ENCODE measurements at places on chromosomes 3 and 15.

DNA sequence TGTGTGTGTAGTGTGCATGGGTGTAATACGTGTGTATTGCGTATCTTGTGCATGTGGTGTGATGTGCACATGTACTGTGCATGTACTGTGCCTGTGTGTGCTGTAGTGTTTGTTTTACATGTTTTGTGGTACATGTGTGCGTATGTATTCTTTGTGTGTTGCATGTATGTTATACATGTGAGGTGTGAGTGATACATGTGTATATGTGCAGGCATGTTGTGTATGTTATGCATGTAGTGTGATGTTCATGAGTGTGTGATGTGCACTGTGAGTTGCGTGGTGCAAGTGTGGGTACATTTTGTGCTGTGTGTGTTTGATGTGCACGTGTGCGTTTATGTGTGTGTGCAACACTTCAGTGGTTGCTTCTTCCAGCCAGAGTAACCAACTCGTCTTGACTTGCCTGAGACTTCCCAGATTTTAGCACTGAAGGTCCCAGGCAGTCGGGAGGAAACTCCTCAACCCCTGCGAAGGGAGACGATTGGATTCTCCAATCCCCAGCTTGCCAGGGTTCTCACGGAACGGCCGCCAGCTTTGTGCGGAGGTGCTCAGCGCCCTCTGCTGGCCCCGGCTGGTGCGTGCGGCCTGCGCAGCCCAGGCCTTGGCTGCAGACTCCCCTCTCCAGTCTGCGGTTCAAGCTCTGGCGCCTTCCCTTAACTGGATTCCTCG lies 3.6 kb downstream of the GALNT15 start:
- DNase-seq, result peak; percentile 87

DNA sequence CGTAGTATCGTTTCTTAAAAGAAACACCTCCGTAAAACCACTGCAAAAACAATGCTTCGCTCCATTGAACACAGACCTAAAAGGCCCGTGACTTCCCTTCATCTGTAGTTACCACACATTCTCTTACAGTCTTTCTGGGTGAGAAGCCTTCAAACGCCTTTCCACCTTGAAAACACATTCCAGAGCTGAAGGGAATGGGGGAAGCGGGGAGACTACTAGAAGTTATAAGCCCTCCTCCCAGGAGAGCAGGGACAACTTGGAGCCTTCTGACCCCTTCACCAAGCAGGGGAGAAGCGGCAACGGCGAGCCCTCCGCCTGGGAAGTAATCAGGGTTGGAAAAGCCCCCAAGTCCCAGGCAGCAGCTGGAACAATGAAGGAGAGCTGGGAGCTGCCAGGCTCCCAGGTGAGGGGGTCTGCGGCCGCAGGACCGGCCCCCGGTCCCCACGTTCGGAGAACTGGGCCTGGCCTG lies 461 bp downstream of the SECISBP2L start:
- DNase-seq, result peak; percentile 35

- no peak for DNase-seq
Observed at GRCh38 chr3:141127344-141128125, 76.4 kb downstream of the SPSB4 start.

DNA sequence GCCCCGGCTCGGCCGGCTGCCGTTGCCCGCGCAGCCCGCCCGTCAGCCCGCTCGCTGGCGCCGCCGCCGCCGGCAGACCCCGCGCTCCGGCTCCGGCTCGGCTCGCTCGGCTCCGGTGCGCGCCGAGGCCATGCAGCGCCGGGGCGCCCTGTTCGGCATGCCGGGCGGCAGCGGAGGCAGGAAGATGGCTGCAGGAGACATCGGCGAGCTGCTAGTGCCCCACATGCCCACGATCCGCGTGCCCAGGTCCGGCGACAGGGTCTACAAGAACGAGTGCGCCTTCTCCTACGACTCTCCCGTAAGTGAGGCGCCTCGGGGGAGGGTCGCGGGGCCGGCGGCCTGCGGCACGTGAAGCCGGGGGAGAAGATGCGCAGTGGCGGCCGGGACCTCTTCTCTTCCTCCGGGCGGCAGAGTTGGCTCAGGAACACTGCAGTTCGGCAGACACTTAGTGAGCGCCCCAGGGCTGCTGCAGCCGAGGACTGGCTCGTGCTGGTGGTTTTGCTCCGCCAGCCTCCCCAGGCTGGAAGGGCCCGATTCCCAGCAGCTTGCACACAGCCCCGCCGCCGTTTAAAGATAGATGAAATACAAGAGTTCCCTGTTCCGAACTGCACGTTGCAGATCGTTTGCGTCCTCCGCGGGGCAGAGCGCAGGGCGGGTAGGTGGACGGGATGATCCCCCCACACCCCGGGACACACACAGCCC lies 407 bp downstream of the USP13 start:
- DNase-seq, result peak; percentile 78

DNA sequence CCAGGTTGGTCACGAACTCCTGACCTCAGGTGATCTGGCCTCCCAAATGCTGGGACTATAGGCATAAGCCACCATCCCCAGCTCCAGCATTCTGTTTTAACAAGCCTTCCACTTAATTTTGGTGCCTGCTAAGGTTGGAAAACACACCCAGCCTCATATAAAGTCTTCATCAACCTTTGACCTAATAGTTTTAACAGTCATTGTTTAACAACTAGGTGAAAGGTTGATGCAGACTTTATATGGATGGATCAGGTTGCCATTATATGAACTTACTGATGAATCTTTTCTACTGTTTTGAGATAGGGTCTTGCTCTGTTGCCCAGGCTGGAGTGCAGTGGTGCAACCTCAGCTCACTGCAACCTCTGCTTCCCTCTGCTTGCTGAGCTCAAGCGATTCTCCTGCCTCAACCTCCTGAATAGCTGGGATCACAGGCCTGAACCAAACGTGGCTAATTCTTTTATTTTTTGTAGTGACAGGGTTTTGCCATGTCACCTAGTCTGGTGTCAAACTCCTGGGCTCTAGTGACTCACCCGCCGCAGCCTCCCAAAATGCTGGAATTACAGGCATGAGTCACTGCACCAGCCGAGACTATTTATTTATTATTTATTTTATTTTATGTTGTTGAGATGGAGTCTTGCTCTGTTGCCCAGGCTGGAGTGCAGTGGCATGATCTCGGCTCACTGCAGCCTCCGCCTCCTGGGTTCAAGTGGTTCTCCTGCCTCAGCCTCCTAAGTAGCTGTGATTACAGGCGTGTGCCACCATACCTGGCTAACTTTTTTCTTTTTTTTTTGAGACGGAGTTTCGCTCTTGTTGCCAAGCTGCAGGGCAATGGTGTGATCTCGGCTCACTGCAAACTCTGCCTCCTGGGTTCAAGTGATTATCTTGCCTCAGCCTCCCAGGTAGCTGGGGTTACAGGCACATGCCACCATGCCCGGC lies 3.1 kb upstream of the RPAP1 start:
- peak; percentile 35 for DNase-seq

DNA sequence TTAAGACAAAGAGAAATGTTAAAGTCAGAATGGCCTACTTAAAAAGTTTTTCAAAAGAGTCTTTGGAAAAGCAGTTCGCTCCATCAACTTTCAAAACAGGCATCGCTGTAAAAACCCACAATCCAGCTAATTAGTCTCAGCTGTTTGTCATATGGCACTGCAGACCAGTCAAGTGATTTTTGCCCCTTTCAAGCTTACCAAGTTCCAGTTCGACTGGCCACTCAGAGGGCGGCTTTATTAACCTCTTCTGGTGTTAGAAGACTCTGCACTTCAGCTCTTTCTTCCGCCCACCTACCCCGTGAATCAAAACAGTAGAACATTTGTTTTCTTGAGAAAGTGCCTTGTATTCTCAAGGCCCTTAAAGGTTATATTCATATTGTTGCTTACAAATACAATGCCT lies 19.3 kb downstream of the RAB27A start:
- DNase-seq, result no peak

GRCh38 chr3:16346413-16347081 lies 81.5 kb downstream of the OXNAD1 start:
- DNase-seq, result no peak

DNA sequence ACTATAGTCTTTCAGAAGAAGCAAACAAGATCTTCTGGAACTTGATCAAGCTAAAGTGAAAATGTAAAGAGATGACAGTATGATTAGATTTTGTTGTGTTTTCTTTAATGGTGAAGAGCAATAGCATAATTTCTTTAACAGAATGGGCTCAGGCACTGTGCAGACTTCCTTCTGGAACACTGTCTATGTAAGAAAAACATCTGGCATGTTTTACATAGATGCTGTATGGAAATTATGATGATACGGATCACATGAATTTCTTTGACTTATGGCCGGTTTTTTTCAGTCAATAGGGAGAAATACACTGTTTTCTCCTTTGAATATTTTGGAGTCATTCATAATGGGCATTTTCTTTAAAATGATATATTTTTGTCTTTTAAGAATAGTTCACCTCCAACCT lies 42.6 kb downstream of the PHLDB2 start:
- DNase-seq, result no peak

DNA sequence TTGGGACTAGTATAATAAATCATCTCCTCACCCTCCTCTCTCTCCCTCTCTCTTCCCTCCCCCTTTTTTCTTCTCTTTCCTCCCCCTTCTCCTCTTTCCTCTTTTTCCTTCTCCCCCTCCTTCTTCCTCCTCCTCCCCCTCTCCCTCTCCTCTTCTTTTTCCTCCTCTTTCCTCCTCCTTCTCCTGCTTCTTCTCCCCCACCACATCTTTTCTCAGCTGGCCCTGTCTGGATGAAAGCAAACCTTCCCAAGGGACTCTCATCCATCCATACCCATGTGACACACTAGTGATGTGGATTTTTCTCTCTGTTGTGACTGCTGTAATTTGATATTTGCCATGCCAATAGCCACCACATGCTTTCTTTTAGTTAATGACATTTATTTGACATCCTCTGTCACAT lies 127.2 kb downstream of the EBLN2 start:
- no peak for DNase-seq

DNA sequence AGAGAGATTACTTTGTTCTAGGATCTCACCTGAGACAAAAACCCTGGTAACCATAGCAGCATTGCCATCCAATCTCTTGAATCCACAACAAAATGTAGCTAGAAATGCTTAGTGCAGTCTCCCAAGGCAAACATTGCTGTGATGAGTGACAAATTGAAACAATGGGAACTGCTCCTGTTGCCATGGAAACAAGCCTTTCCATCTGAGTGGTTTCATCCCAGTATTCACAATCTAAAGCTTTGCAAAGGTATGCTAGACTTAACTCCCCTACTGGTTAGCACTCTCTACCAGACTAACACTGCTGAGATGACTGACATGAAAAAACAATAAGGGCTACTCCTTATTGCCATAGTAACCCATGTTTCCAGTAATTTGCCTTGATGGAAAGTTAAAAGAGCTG lies 172.6 kb upstream of the CNTN3 start:
- no peak for DNase-seq

DNA sequence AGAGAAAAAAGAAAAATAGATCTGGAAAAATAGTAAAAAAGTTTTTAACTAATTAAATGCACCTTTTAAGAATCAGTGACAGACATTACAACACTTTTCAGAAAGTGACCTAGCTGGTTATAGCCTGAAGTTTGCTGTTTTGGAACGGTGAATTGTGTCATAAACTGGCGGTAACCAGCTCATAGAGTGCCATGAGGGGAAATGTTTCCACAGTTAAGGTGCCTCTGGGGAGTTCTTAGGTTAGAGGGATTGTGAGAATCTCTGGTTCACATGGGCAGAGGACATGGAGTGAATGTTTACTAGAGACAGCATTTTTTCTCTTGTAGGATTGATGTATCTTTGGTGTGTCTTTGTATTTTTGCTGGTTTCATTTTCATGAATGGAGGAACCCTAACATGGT lies 2.8 kb downstream of the TBC1D23 start:
- no peak for DNase-seq

DNA sequence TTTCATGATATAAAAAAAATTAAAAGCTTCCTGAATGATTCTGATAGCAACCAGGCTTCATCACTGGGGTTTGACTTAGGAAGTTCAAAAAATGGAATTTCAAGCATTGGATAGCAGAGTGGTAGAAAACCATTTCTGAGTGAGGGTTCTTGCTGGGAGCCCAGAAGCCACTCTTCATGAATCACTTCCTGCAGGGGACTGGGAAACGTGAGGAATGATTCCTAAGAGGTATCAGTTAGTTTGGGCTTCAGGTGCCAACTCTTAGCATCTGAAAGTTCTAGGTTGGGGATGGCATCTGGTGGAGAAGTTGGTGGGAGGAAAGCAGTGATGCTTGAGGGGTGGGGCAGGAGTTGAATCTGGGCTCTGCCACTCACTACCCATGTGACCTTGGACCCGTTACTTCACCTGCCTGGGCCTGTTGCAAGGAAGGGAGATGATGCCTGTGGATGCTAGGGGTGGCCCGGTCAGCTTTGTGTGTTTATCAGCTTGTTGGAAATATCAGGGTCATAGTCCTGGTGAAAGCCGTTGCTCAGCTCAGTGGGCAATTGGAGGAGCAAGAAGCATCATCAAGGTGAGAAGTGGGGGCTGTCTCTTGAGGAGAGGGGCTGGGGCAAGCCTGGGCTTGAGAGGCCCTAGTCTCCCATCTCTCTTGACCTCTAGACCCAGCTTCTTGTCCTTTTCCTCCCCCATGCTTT lies 37.0 kb upstream of the TNFAIP8L3 start:
- DNase-seq, result no peak

- DNase-seq, result no peak
Observed at GRCh38 chr15:77983708-77984445, 93.6 kb downstream of the TBC1D2B start.

DNA sequence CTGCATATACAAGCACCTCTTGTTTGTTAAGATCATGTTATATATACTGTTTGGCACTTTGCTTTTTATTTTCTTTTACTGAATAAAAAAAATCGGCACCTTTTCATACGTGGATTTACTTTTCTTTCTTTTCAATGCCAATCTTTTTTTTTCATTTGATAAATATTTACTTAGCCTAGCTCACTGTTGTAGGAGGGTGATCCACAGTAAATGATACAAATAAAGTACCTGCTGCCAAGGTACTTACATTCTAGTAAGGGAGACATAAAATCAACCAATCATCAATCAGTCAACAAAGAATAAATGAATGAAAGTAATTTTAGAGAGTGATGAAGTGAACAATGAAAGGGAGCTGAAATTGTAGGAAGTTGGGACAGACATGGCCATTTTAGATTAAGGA lies 18.3 kb downstream of the GNB5 start:
- no peak for DNase-seq

GRCh38 chr15:67501836-67502461 lies 19.0 kb upstream of the C15orf61 start:
- DNase-seq, result no peak

DNA sequence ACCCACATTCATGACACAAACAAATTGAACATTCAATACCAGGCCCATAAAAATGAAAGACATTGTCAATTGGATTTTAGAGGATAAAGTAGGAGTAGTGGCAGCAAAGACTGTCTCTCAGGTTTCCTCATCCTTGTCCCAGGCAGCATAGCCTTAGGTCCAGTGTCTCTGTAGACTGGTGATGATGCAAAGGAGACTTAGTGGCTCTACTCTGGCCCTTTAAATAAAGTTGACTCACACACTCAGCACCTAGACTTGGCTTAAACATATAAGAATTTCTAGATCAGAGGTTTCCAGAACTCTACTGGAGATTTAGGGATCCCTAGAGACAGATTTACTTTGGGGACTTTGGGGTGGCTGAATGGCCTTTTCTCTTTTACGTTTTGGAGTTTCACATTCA lies 166.6 kb downstream of the NR1D2 start:
- no peak for DNase-seq

DNA sequence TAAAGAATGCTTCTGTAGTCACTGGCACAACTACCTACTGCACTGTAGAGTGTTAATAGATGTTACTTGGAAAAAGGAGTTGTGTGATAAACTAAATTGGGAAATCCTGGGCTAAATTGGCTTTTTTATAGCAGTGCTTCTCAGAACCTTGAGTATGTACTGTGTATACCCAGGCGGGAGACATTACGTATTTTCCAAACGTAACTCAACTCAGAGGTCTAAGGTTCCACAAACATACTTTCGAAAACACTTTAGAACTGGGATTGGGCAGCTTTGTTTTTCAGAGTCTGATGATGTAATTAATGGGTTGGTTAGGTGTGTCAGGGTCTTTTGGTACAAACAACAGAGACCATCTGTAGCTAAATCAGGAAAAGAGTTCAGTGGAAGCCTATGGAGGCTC lies 53.5 kb upstream of the CHST2 start:
- no peak for DNase-seq
